NCI-H187 (cell line): ENCODE measurements at places on chromosomes 7 and 10.

DNA sequence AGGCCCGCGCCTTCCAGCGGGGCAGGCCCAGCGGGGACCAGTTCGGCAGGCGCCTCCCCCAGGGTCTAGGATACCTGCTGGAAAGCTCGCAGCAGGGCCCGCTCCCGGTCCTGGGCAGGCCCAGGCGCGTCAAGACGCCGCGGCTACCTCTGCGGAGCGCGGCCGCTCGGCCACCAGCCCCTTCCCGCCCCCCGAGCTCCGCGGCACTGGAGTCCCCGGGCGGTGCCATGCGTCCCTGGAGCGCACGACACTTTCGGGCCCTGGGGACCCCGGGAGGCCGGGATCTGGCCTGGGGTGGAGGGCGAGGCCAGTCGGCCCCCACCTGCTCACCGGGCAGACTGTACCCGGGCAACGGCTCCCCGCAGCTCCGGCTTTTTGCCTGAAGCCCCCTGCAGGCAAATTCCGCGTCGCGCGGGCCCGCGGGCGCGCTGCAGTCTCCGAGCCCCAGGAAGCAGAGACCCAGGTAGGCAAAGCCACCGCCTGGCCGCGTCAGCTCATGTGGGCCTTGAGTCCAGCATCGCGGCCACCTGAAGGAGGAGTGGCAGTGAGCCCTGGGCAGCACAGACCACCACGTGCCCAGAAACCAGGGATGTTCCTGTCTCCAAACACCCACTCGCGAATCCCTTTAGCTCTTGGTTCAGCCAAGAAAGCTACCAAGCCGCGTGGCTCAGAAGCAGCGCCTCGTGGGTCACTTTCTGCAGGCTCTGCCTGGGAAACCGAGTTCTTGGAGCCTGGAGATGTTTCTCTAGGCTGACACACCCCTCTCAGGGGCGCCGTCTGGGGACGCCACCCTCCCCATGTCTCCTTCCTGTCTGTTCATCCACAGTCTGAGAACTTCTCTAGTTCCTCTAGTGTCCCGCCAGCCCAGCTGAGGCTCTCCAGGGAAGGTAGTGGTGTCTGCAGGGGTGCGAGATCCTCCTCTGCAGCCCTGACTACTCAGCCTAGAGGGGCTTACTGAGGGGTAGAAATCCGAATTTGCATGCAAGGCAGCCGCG is 46.1 kb upstream of the APBB1IP start:
- no peak for DNase-seq

GRCh38 chr10:102620138-102620590 is 24.1 kb upstream of the TRIM8 start:
- no peak for DNase-seq

GRCh38 chr10:130804281-130804680 is 507.2 kb downstream of the TCERG1L start:
- DNase-seq = no peak

DNA sequence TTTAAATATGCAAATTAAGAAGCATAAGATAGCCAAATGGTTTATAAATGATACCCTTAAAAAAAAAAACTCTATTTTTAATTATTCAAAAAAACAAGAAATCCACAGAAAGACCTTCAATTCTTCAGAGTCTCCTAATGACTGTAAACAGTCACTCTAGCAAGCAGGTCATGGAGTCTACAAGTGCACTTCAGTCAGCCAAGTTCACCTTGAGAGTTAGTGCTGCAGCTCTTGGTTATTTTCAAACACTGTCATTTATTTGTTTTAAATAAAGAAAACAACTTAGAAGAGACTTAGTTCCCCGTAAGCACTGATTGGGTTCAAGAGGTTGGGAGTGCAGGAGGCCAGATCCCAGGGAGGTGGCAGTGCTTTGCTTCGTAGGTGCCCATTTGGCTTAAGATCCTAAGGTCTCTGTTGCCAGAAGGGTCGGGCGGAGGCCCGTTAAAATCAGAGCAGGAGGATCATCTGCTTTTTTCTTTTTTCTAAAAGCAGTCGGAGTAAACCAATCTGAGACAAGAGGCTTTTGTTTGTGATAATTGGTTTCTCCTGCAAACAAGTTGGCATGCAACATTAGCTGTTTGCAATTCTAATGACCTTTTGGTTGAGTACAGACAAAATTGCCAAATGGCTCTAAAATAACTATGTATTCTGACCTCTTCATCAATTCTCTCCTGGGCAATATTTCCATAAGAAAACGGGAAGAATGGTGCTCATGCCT is 86.4 kb upstream of the ELMO1 start:
- DNase-seq = no peak

- DNase-seq = no peak
These were observed 672.2 kb upstream of the LRRN3 start for GRCh38 chr7:110418659-110419280.

DNA sequence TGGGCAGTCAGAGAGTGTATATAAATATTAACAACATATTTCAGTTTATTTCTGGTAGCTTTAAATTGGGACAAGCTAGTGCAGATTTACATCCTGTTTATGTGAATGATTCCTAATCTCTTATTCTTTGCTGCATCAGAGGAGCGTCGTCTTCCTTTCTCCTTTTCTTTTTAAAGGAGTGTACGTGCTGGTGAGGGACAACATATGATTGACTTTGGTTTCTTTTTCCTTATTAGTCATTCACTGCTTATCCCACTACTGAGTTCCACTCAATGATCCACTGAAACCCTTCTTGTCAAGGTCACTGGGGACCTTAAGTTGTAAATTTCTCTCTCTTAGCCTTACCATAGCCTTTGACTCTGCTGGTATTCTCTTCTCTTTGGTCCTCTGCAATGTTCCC is 116.3 kb downstream of the EXOC4 start:
- no peak for DNase-seq
